ENCODE measurements at places on chromosomes 4 and X.

DNA sequence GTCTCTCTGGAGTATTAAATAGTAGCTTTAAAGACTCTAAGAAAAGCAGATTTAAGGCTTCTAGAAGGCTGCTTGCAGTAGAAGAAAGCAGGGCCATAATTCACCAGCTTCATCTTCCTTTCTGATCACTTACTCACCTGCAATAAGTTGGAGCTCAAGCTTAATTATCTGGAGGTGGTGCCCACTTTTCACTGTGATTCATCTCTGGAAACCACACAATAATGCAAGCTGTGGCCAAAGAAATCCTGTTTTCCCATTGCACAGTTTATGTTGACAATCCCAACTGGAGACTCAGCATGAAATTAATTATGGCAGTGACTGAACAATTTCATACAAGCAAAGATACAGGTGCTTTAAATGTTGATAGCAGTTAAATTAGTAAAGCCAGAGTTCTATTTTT, 14.7 kb downstream of the CWH43 start:
- H3K36me3 ChIP-seq = no peaks in the 10 kb centered on the region
- no peak overlapping the region for H3K4me3 ChIP-seq

GRCh38 chr4:109131559-109131958, 170.9 kb downstream of the COL25A1 start:
- no peak overlapping the region for H3K4me3 ChIP-seq
- H3K27me3 ChIP-seq = peaks cover 2% of the 10 kb centered on the region
- H3K27ac ChIP-seq = no peak overlapping the region
- no peaks in the 10 kb centered on the region for H3K4me1 ChIP-seq
- H3K36me3 ChIP-seq = no peaks in the 10 kb centered on the region
- no peak for DNase-seq

DNA sequence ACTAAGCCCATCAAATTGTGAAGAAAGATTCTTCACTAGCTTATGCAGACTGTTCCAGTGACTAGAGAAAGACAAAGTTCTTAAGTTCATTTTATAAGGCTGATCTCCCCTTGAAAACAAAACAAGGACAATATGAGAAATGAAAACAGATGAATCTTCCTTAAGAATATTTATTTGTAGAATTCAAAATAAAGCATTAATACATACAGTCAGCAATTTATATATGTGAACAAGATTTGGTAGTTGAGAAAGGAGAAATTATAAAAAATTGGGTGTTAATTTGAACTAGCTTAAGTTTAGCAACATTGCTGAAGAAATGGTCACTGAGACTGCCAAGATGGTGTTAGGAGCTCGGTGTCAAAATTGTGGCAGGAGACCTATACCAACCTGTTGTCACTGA, 41.4 kb upstream of the TAPT1 start:
- H3K4me1 ChIP-seq = peaks cover 4% of the 10 kb centered on the region
- H3K27ac ChIP-seq = no peak overlapping the region
- H3K36me3 ChIP-seq = no peaks in the 10 kb centered on the region
- DNase-seq = no peak
- H3K4me3 ChIP-seq = no peak overlapping the region

- H3K27me3 ChIP-seq = no peaks in the 10 kb centered on the region
- no peak overlapping the region for H3K4me3 ChIP-seq
- H3K36me3 ChIP-seq = peaks cover 14% of the 10 kb centered on the region
- H3K27ac ChIP-seq = no peak overlapping the region
- DNase-seq = no peak
These were observed 38.0 kb downstream of the RAB28 start for GRCh38 chr4:13445841-13446790.

DNA sequence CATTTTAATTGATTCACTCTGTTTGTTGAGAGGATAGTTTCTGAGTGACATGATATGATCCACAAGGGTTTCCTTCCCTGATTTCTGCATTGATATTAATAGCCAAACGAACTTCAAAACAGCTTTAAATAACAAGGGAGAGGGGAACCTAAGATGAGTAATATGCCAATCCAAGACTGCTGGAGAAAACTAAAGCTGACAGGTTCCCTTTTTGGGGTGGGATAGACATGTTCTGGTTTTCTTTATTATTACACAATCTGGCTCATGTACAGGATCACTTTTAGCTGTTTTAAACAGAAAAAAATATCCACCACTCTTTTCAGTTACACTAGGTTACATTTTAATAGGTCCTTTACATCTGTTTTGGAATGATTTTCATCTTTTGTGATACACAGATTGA, 182.2 kb downstream of the AR start:
- DNase-seq = no peak
- H3K27ac ChIP-seq = no peak overlapping the region
- no peak overlapping the region for H3K4me3 ChIP-seq
- no peaks in the 10 kb centered on the region for H3K36me3 ChIP-seq
- no peaks in the 10 kb centered on the region for H3K27me3 ChIP-seq

- H3K4me1 ChIP-seq = peaks cover 21% of the 10 kb centered on the region
- H3K4me3 ChIP-seq = no peak overlapping the region
- no peaks in the 10 kb centered on the region for H3K27me3 ChIP-seq
- DNase-seq = no peak
- peak overlapping the region; percentile 17 for H3K27ac ChIP-seq
- H3K36me3 ChIP-seq = peaks cover 3% of the 10 kb centered on the region
These were observed 68.8 kb downstream of the TBL1X start for GRCh38 chrX:9533611-9534010.

- H3K36me3 ChIP-seq = peaks cover 4% of the 10 kb centered on the region
- peaks cover 19% of the 10 kb centered on the region for H3K4me1 ChIP-seq
- no peak for DNase-seq
- H3K27me3 ChIP-seq = no peaks in the 10 kb centered on the region
These were observed 4.7 kb downstream of the PTTG2 start for GRCh38 chr4:37964734-37965457.

- H3K27me3 ChIP-seq = no peaks in the 10 kb centered on the region
- no peaks in the 10 kb centered on the region for H3K36me3 ChIP-seq
- no peaks in the 10 kb centered on the region for H3K4me1 ChIP-seq
- H3K27ac ChIP-seq = no peak overlapping the region
These were observed 227.3 kb upstream of the TENM3 start for GRCh38 chr4:182015893-182016292.

- H3K36me3 ChIP-seq = no peaks in the 10 kb centered on the region
- no peaks in the 10 kb centered on the region for H3K4me1 ChIP-seq
- H3K27me3 ChIP-seq = no peaks in the 10 kb centered on the region
These were observed 432.5 kb upstream of the FGF16 start for GRCh38 chrX:77014377-77015372.

- no peak overlapping the region for H3K27ac ChIP-seq
- no peak for DNase-seq
- H3K4me3 ChIP-seq = no peak overlapping the region
- H3K4me1 ChIP-seq = no peaks in the 10 kb centered on the region
These were observed 279.2 kb upstream of the FGF16 start for GRCh38 chrX:77167993-77168392.

DNA sequence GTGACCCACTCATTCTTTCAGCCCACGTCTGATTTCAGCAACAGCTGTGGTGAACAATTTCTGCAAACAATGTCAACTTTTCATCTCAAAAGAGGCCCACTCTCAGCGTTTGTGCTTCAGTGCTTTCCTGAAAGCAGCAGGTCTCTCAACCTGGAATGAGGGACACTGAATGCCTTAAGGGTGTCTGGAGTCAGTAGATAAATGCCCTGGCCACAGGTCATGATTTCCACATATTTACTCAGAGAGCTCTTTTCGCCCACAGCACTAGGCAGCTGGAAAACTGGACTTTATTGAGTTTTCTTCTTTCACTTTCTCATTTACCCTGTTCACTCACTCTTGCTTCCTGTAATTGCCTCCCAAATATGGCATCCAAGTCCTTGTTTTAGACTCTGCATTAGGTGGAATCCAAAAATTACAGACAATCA, 52.8 kb downstream of the NPFFR2 start:
- H3K4me1 ChIP-seq = no peaks in the 10 kb centered on the region
- no peaks in the 10 kb centered on the region for H3K27me3 ChIP-seq
- no peak for DNase-seq
- no peaks in the 10 kb centered on the region for H3K36me3 ChIP-seq
- no peak overlapping the region for H3K4me3 ChIP-seq
- no peak overlapping the region for H3K27ac ChIP-seq

- no peaks in the 10 kb centered on the region for H3K27me3 ChIP-seq
- H3K36me3 ChIP-seq = peaks cover 20% of the 10 kb centered on the region
- peaks cover 38% of the 10 kb centered on the region for H3K4me1 ChIP-seq
- DNase-seq = no peak
- H3K27ac ChIP-seq = no peak overlapping the region
These were observed 123.1 kb downstream of the AFF1 start for GRCh38 chr4:87057835-87058355.

GRCh38 chrX:24799565-24799964, 105.8 kb downstream of the POLA1 start:
- no peak overlapping the region for H3K27ac ChIP-seq
- peaks cover 13% of the 10 kb centered on the region for H3K36me3 ChIP-seq
- H3K27me3 ChIP-seq = no peaks in the 10 kb centered on the region
- DNase-seq = no peak

DNA sequence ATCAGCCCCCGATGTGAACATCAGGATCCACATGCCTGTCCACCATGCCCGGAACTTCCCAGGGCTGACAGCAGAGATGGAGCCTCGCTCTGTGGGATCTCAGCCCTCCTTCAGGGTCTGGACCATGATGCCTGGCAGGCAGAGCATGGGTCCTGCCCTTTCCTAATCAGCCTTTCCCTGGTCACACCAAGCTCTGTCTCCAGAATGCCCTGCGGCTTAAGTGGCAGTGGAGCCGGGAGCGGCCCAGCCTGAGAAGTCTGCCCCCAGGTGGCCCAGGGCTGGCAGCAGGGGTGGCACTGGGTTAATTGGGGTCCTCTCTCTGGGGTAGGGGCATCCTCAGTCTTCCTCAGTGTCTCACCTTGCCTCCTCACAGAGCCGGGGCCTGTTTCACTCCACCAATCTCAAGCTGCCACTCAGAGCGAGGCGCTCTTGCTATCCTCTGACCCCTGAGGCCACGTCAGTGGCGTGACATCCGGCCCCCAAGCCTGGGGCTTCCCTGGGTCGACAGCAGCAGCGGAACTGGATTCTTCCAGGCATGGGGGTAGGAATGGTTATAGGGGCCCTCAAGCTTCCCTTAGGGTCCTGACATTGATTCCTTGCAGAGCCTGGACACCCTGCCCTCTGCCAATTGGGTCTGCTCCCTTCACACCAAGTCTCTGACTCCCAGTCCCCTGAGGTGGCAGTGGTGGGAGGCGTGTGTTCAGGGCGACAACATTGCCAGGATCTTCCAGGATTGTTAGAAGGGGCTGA, 20.8 kb upstream of the TMEM185A start:
- no peak overlapping the region for H3K4me3 ChIP-seq
- H3K27me3 ChIP-seq = no peaks in the 10 kb centered on the region
- no peak for DNase-seq
- H3K27ac ChIP-seq = no peak overlapping the region
- no peaks in the 10 kb centered on the region for H3K36me3 ChIP-seq
- H3K4me1 ChIP-seq = peaks cover 6% of the 10 kb centered on the region

- no peak for DNase-seq
- no peak overlapping the region for H3K27ac ChIP-seq
- H3K4me1 ChIP-seq = no peaks in the 10 kb centered on the region
- no peaks in the 10 kb centered on the region for H3K27me3 ChIP-seq
- no peaks in the 10 kb centered on the region for H3K36me3 ChIP-seq
These were observed 680.9 kb upstream of the ATOH1 start for GRCh38 chr4:93147524-93148212.

- H3K36me3 ChIP-seq = peaks cover 2% of the 10 kb centered on the region
- H3K4me3 ChIP-seq = no peak overlapping the region
- no peak for DNase-seq
- no peak overlapping the region for H3K27ac ChIP-seq
- H3K4me1 ChIP-seq = peaks cover 11% of the 10 kb centered on the region
- peaks cover 2% of the 10 kb centered on the region for H3K27me3 ChIP-seq
These were observed 27.4 kb upstream of the TMPRSS11B start for GRCh38 chr4:68272860-68273259.

- H3K36me3 ChIP-seq = peaks cover 2% of the 10 kb centered on the region
- H3K27ac ChIP-seq = no peak overlapping the region
- H3K4me3 ChIP-seq = no peak overlapping the region
These were observed 12.3 kb upstream of the NAA11 start for GRCh38 chr4:79338148-79338547.

- DNase-seq = no peak
- H3K36me3 ChIP-seq = peaks cover 27% of the 10 kb centered on the region
These were observed 7.6 kb downstream of the UBE2D3 start for GRCh38 chr4:102819588-102820365.

DNA sequence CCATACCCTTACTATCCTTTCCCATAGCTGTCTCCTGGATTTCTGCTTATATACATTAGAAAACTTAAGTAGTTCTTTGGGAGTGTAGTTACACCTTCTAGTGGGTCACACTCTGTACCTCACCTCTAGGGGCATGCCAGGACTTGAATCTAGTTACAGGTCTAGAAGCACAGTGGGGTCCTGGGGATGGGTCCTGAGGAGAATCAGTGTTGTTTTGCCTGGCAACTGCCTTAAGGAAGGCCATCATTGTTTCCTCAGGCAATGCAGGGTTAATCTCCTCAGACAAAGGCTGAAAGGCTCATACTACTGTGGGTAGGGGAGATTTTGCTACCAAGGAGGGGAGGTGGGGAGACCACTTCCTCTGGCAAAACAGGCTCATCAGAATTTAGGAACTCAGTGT, 750.3 kb downstream of the FAT4 start:
- no peaks in the 10 kb centered on the region for H3K27me3 ChIP-seq
- H3K4me3 ChIP-seq = no peak overlapping the region
- DNase-seq = no peak
- H3K4me1 ChIP-seq = no peaks in the 10 kb centered on the region
- H3K36me3 ChIP-seq = no peaks in the 10 kb centered on the region
- H3K27ac ChIP-seq = no peak overlapping the region

DNA sequence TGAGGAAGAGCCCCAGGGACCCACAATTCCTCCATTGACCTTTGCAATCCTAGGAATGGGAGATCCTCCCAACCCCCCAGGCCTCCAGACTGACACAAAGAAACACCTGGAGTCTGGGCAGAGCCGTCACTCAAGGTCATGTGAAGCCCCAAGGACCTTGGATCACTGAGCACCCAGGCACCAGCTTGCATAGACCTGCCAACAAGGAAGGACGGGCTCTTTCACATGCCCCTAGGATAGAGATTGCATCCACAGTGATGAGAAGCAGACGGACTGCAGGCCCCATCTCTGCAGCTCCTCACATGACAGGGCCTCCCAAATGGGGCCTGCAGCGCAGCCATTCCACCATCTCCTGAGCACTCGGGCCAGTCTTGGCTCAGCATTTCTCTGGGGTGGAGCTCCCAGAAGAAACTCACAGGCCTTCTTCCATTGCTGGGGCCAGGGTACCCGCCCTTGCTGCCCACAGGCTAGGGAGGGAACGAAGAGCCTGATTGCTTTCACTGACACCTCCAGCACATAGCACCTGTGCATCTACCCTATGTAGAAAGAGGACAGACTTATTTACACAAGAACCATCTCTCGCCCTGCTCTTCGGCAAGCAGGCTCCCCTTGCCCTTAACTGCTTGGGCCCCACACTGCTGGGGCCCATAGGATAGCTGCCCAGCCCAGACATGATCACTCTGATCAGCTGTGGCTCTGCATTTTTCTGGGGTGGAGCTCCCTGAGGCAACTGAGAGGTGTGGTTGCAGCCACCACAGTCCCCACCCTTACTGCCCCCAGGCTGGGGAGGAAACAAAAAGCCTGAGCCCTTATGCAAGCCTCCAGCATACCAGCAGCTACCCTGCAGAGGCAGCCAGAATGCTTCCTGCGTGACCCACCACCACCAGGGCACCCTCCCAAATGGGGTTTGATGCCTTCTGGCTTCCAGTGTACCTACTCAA, 185.7 kb upstream of the ZCCHC13 start:
- H3K36me3 ChIP-seq = peaks cover 3% of the 10 kb centered on the region
- H3K27ac ChIP-seq = no peak overlapping the region
- no peaks in the 10 kb centered on the region for H3K27me3 ChIP-seq
- H3K4me3 ChIP-seq = no peak overlapping the region
